ENCODE measurements at places on chromosomes 2 and 18. TPM values are rescaled to one million over a fixed set of nuclear protein-coding genes. Genes with fewer than 3 reads are reported as not detected.

FZD7 gene
- 38.0 TPM for total RNA-seq

GRCh38 chr2:234171666-234172065 lies 121.2 kb downstream of the SPP2 start:
- ATAC-seq = no peak

DNA sequence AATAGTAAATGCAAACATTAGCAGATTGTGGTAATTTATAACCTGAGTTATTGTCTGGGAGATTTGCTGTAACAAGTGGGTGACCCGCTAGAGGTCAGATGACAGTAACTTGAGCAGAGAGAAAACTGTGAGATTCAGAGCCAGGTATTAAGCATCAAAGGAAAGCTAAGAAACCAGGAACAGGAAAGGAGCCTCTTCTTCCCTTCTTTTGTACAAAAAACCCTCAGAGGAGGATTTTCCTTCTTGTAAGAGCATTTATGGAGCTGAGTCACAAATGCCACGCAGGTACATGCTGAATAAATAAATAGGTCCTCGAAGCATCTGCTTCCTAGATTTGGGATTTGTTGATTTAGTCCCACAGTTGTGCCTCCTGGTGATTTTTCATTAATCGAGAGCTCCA lies 146.5 kb downstream of the SH3BP4 start:
- ATAC-seq = no peak

- no peak for ATAC-seq
Measured at GRCh38 chr2:54630858-54631497, 92.5 kb upstream of the EML6 start.
